NCI-H187 (cell line): ENCODE measurements at places on chromosomes 1 and 21.
A peak's percentile ranks its signal among the peaks of the same experiment; 100 is the strongest.

DNA sequence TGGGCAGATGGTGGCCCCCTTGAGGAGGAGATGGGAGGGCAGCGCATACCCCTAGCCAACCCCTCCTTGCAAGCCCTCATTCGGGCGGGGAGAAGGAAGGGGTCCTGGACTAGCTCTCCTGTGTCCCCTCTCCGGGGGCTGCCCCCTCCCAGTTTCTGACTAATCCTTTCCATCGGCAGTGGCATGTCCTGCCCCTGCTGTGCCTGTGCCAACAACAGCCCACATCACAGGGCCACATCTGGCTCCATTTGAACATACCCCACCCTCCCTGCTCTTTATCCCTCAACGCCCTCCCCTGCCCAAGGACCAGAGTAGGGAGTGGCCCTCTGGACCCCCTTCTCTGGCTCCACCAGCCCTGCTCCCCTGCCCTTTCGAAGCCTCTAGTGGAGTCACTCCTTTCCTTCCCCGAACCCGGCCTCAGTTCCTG, 11.0 kb upstream of the LMNA start:
- DNase-seq, result no peak

GRCh38 chr1:26404641-26405040, 6.0 kb upstream of the LIN28A start:
- DNase-seq, result no peak

DNA sequence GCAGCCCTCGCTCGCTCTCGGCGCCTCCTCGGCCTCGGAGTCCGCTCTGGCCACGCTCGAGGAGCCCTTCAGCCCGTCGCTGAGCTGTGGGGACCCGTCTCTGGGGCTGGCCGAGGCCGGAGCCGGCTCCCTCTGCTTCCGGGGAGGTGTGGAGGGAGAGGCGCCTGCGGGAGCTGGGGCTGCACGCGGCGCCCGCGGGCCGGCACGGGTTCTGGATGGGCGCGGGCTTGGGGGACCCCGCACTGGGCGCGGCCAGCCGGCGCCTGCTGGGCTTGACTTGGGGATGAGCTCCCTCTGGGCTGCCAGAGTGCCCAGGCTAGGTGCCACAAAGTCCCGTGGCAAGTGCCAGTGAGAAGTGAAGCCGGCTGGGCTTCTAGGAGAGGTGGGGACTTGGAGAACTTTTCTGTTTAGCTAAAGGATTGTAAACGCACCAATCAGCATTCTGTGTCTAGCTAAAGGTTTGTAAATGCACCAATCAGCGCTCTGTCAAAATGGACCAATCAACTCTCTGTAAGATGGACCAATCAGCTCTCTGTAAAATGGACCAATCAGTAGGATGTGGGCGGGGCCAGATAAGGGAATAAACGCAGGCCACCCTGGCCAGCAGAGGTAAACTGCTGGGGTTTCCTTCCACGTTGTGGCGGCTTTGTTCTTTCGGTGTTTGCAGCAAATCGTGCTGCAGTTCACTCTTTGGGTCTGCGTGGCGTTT, 20.2 kb downstream of the EXOC8 start:
- no peak for DNase-seq

DNA sequence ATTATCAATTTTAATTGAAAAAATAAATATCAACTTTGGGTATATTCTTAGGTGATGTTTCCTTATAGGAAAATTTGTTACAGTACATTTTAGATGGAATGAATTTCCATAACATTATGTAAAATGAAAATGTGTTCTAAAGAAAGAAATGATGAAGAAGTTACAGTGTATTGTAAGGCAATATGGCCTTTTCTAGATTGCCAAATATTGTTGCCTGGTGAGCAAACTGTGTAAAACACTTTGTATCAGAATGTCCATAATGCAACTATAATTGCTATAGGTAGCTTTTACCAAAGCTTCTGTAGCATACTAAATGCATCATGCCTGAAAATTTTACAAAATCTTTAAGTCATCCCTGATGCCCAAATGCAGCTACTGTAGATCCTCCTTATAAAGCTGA, 285.0 kb downstream of the LRRC7 start:
- no peak for DNase-seq

DNA sequence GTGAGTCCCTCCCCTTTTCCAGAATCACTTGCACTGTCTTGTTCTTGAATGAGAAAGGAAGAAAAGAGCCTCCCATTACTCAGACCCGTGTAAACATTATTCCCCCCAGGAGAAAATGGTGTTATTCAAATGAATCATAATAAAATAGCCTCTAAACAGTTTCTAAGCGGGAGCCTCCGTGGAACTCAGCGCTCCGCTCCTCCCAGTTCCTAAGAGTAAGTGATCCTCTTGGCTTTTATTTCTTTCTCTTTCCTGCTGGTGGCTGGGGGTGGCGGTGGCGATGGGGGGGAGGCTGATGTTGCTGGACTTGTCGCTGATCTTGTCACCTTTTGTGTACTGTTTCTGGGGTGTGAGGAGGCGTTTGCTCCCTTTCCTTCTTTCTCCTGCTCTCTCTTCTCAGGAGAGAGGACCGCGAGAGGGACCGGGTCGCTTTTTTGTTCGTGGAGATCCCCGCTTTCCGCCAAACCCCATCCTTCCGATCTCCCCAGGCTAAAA, 781 bp downstream of the PROX1 start:
- peak; percentile 54 for DNase-seq

DNA sequence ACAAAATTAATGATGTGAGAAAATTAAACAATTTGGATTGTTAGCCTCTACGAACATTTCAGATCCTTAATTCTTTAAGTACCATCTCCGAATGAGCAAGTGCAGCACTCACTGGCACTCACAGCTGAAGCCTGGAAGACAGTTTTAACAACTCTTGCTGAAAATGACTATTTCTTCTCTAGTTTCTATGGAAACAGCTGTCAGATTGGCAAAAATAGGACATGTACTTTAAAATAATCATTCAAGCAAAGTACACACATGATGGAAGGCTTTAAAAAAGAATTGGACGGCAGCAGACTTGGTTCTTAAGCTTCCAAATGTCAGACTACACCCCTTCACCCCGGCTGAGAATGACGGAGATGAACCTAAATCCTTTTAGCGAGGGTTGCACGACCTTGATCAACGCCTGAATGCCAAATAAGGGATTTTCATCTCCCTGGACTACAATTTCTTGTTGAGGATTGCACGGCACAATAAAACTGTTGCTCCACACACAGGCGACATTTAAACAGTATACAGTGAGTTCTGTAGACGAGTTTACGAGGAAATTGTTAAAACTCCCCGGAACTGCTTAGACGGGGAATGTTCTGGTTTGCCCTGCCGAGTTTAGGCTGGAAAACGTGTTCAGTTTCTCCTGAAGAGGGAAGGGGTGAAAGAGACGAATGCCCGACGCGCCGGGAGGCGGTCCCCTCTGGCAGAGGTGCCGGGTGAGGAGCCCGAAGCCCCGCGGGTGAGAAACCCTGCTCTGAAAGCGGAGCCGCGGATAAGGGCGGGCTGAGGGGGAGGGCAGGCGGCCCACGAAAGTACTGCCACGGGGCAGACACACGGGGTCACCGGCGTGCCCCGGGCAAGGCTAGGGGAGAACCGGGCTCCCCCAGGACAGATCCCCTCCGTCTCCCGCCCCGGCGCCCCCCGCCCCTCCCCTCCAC, 671 bp downstream of the OMA1 start:
- peak; percentile 35 for DNase-seq

DNA sequence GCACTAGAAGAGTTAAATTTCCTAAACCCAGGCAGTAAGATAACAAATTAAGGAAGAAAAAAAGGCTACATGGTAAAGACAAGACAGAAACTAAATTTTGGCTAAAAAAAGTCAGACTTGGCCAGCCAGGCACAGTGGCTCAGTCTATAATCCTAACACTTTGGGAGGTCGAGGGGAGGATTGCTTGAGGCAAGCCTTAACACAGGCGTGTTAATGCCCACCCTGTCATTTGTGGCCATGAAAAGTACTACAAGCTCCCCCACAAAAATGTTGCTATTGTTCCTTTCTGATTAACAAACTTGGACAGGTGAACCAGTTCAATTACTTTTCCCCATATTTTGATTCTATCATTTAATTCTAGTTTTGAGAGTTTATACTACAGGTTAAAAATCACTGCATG, 32.3 kb downstream of the UBR4 start:
- DNase-seq, result no peak

DNA sequence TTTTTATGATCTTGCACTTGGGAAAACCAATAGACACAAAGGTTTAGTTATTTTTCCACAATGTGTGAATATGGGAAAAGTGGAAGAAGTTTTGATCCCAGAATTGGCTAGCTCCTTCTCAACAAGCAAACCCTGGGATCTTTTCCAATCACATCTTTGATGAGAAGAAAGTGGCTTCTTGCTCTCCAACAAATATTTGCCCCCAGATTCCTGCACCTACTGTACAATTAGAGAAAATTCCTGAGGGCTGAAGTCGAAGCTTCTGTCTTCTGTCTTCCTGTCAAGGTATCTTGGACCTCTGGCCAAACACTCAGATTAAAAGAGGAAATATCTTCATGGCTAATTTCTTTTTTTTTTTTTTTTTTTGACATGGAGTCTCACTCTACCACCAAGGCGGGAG, 113.1 kb upstream of the SLC45A1 start:
- no peak for DNase-seq

DNA sequence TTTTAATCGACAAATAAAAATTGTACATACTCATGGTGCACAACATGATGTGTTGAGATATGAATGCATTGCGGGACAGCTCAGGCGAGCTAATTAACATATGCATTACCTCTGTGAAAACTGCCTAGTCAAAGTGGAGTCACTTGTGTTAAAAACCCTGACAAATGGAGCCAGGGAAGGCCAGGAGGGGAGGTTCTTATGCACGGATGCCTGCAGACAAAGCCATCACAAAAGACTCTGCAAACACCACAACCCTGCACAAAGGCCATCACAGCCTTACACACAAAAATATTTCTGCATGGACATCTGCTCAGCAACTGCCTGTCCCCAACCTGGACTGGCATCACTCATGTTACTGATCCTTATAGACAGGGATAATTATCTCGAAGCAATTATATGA, 204.4 kb upstream of the AJAP1 start:
- no peak for DNase-seq

GRCh38 chr1:89863165-89863830, 42.5 kb downstream of the LRRC8D start:
- no peak for DNase-seq

GRCh38 chr1:11979028-11979850, 1.0 kb upstream of the MFN2 start:
- peak; percentile 49 for DNase-seq

GRCh38 chr1:156684227-156684782, 7.1 kb upstream of the NES start:
- DNase-seq, result no peak

- DNase-seq, result no peak
Observed at GRCh38 chr21:44272284-44272858, 10.7 kb upstream of the DNMT3L start.

GRCh38 chr1:70265946-70266345, 44.8 kb downstream of the SRSF11 start:
- DNase-seq, result no peak

GRCh38 chr21:45976701-45977311, 4.8 kb upstream of the COL6A1 start:
- no peak for DNase-seq

GRCh38 chr1:3504151-3504821, 49.8 kb downstream of the ARHGEF16 start:
- no peak for DNase-seq

DNA sequence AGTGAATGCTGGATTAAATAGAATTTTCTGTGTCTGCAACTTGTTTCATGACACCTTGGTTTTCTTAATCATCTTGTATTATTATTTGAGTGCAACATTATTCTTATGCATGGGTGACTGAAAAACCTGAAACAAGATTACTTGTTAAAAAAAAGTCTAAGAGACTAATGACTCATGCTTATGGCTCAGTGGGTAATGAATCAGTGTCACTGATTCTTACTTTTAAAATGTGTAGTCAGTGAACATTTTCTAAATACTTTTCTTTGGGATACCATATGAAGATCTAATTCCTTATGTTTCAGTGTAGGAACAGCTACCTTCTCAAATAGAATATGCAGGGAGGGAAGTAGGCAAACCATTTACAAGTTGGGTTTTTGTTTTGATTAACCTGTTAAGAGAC, 65.5 kb downstream of the PRKAA2 start:
- no peak for DNase-seq

GRCh38 chr1:172298911-172299310, 121.6 kb upstream of the C1orf105 start:
- no peak for DNase-seq

DNA sequence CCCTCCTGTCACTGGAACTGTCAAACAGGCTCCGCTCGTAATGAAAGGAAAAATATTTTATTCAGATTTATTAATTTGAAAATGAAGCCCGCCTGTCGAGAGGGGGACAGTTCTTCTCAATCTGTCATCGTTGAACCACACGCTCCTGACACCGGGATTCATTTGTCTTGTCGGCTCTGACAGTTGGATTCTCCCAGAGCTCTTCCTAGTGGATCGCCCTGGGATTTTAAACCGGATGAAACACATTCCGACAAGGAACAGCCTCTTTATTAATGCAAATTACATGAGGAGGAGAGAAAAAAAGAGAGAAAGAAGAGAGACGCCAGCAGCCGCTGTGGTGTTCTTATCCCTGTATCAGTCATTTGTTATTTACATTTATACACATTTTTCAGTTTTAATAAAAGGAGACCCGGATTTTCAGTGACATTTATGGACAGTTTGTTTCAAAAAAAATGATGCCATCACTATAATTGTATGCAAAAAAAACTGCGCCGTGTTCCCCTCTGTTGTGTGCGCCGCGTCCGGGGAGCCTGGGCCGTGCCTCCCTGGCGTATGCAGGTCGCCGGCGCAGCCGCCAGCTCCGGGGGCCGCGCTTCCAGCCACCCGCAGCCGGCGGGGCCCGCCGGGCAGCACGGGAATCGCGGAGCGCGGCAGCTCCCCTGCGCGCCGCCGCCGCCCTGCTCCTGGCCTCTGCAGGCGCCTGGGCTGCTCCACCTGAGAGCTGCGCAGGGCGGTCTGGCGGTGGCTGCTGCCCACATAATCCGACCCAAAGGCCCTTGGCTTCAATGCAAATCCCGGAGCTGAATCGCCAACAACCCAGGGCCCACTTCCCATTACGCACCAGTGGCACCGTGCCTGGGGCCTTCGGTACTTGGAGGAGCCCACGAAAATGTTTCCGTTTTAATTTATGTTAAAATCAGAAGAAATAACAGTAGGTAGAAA, 237.9 kb upstream of the PBX1 start:
- DNase-seq, result peak; percentile 63

- no peak for DNase-seq
Observed at GRCh38 chr21:42107177-42107880, 36.2 kb downstream of the UMODL1 start.

GRCh38 chr1:165352442-165353293, 3.8 kb downstream of the LMX1A start:
- DNase-seq, result no peak

DNA sequence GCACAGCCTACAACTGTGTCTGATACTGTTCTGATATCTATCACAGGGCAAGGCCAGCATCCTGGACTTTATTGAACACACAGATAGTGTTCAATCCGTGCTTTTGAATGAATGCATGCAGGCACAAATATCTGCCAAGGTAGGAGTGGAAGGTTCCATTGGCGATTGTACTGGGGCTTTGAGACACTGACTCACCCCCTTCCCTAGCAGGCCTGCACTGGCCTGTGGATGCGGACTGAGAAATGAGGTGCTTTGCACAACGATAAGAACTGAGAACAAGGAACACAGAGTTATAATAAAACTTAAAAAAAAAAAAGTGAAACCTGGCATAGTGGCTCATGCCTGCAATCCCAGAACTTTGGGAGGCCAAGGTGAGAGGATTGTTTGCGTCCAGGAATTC, 62.4 kb upstream of the NGF start:
- DNase-seq, result no peak

- DNase-seq, result no peak
Observed at GRCh38 chr1:181846681-181847080, 214.8 kb downstream of the ZNF648 start.

GRCh38 chr1:64343105-64343822, 126.7 kb upstream of the CACHD1 start:
- DNase-seq, result no peak
